ENCODE measurements at places on chromosomes 16 and 17.

- DNase-seq: no peak
Observed at GRCh38 chr16:87647431-87648185, 45.3 kb downstream of the JPH3 start.

GRCh38 chr16:19389246-19389645 is 28.4 kb upstream of the TMC5 start:
- peak; percentile 88 for DNase-seq

- DNase-seq: no peak
Observed at GRCh38 chr17:1110541-1110861, 69.3 kb downstream of the ABR start.

GRCh38 chr17:51144266-51145022 is 8.9 kb upstream of the NME1 start:
- no peak for DNase-seq

GRCh38 chr17:70423562-70423961 is 254.2 kb downstream of the KCNJ2 start:
- DNase-seq: no peak

DNA sequence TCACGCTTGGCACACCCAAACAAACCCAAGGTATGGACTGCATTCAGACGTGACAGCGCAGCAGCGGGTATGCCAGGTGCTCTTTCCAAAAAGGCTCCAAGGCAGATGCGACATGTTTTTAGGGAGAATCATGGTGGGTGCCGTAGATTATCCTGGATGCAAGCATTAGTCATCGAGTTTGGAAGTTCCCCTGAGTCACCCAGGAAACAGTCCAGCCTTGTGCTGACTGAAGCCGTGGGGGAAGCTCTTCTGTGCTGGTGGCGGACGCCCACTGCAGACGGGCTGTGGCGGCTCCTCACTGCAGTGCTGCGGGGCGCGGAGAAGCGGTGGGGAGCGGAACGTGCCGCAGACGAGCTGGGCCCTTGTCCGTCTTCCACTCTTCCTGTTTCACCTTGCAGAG is 13.9 kb downstream of the JPT2 start:
- no peak for DNase-seq

DNA sequence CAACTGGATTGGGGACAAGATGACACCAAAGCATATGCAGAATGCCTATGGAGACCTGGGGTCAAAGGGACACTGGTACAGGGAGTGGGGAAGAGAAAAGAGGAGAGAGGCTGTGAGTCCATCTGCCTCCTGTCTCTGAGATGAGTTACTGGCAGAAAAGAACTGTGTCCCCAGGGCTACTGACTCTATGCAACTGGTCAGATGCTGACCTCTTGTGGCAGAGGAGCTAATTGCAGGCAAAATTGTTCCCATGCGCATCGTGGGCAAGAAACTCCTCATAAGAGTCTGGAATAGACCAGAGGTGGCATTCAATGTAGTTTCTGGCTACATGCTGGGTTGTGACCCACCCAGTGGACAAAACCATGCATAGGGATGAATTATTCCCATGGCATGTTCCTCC is 26.1 kb upstream of the MLKL start:
- peak; percentile 85 for DNase-seq

- no peak for DNase-seq
Observed at GRCh38 chr17:79954281-79955166, 81.1 kb downstream of the TBC1D16 start.

DNA sequence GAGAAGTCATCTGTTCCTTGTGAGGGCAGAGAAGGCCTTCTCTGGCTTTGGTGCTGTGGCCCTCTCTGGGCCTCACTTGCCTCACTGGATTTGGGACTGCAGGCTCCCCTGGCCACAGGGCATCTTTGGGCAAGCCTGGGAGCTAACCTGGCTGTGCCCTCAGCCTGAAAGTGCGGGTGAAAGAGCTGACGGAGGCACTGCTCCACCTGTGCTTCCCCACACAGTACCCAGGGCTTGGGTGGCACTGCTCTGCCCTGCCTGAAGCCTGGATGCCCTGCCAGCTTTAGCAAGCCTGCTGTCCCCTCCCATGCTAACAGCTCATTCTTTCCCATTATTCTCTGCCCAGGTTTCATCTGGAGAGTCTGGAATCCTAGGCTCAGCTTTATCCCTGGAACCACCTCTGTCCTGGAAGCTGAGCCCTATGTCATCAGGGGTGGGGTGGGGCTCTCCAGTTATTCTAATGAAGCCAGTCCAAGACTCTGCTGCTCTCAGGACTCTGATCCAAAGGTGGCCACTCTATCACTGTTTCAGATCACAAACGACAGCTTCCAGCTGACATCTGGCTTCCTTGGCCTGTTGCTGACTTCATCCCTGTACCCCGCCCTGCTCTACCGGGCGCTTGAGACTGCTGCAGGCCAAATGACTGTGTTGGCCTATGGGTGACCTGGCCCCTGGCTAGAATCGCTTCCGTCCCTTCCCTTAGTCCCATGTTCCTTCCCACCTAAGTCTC is 29.3 kb downstream of the HIC1 start:
- no peak for DNase-seq

DNA sequence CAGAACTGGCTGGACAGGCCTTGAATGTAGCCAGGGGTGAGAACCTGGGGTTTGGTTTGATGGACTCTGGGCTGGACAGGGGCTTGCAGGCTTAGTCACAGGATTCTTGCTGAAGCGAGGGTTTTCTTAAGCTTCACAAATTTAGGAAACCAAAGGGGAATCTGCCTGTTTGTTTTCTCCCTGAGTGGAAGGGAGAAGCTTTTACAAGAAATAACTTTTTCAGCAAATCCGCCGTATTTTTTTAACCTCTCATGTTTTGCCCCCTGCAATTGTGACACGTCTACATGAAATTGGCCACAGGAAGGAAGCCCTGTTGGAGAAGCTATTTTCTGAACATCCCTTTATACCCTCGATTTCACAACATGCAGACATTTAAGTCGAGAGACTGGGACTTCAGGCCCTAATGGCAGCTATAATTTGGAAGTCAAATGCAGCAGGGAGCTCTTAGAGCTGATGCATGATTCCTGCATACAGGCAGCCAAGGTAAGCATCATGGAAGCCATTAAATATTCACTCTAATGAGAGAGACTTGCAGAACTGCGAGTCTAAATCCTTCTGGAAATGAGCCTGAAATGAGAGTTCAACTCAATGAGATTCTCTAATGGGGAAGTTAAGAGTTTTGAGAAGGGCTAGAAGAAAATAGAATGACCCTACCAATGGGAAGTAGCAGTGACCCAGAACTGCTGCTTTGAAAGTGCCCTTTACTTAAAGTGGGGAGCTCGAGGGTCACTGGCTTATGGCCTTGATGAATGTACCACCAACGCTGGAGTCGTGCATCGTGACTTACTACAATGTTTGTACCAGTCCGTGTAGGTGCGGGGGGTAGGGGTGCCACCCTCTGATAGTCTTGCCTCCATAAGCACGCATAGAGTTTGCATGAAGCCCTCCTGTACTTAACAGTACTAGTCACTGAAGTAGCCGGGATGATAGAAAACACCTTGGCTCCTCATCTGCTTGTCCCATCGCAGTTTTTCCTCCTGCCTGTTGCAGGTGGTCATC is 45.1 kb upstream of the IRF8 start:
- DNase-seq: peak; percentile 66

DNA sequence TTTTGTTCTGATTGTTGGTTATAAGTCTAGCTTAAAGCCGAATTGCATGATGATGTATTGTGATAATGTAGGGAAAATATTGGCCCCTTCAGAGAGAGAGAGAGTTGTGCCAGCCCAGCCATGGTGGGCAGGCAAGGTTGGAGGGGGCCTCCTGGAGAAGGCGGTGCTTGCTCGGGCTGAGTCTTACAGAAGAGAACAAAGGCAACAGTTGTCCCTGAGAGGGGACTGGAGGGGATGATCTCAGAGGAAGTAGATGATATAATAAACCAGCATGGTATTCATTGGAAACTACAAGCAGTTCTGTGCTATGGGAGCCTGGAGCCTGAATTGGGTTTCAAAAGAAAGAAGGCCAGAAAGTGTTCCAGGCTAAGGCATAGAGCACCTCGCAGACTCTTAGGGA is 173.8 kb downstream of the RPTOR start:
- no peak for DNase-seq
